ENCODE measurements at places on chromosomes 7 and 10.

GRCh38 chr10:17607060-17607459 is 10.1 kb downstream of the HACD1 start:
- DNase-seq: no peak

DNA sequence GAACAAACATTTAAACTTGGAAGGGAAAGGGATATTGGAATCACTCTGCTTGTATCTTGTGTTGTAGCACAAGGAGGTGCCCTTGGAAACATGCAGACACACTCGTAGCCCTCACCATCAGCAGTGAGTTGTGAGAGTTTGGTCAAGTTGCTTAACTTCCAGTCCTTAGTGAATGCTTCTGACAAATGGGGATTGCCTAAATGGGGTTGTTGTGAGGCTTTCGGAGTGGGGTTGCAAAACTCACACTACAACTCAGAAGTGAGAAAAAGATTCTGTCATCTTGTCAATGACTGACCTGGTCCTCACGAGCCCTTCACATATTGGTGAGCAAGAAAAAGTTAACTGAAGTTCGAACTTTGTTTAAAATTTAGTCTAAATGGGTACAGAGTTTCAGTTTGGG is 29.0 kb upstream of the GSDME start:
- no peak for DNase-seq

DNA sequence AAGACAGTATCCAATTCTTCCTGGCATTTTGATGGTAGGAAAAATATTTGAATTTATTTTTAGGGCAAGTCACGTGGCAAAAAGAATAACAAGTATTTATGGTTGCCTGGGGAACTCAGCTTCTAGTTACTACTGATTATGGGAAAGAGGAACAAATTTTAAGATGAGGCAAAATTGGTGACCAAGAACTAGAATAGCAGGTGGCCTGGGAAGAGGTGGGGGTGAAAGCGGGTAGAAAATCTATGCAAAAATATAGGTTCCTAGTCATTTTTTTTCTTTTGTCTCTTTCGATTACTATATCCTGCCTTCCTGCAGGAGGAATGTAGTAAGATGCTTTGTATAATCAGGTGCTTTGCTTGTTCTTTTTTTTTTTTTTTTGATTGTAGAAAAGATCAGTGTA is 27.8 kb downstream of the ENTPD1 start:
- no peak for DNase-seq

DNA sequence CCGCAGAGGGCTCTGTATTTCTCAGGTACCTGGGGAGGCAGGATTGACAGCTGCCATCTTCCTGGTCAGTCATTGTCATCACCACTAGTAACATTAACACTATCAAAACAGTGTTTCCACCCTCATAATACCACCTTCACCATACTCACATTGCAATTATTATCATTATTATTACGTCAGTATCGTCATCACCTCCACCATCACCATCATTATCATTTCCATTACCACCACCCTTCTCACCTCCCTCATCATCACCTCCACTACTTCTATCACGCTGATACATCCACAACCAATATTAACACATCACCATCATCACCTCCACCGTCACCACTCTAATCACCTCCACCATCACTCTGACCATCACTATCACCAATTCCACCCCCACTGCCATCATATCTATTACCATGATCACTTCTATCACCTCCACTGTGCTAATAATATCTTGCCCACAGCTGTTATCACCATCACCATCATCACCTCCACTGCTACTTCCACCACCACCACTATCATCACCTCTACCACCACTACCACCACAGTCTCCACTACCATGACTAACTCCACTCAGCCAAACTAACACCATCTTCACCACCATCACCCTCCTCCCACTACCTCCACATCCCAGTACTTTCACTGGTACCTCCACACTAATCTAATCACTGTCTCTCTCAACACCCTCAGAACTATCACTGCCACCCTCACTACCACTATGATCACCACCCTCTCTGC is 196.4 kb downstream of the RPS24 start:
- DNase-seq: no peak

DNA sequence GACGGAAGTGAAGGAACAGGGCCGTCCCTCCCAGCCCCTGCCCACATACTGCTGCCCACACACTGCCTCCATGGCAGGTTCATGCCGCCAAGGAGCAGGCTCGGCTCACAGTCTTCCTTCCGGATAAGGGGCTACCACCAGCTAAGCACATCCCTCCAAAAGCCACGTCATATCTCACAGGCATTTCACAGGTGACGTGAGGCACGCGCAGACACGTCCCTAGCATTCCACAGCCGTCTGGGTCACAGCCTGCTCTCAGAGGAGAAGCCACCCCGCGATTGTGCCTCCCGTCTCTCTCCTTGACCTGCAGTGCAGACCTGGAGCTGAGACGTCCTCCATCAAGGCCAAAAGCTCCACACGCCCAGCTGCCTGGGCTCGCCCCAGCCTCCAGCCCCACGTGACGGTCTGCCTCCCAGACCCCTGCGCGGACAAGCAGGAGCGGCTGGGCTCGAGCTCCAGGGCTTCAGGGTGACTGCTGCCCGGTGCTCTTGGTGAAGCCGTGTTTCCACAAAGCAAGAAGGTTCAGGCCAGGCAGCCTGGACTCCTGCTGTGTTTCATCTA is 114.0 kb downstream of the MAD1L1 start:
- DNase-seq: no peak

DNA sequence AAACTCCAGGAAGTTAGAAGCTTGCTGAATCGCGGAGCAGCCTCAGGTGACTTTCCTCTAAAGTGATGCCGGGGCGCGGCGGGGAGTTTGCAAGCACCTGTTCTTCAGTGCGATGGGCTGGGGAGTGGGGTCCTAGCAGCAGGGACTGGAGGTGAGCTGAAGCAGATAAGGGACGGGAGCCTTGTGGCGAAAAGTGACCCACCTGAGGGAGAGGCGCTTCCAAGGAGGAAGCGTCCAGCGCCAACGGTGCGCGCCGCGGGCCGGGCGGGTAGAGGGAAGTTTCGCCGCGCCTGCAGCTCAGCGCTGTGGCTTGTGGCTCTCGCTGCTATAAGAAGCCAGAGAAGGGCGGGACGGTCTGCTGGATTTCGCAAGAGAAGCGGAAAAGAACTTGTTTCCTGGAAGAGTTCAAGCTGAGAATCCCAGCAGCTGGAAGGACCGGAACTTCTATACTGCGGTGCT is at the start of gene STEAP4:
TSS of gene STEAP4 (minus strand) at position 305 of the 459 bp plus-strand sequence. CDS start 22,625 bp downstream, outside the sequence.
- no peak for DNase-seq
